Lung (tissue), 17 donors: ENCODE measurements at places on chromosomes 12 and 14.

GRCh38 chr14:21467616-21468015 lies 9.1 kb downstream of the RAB2B start:
- no peak for DNase-seq
- peaks cover 13% of the 10 kb centered on the region for H3K36me3 ChIP-seq
- no peak overlapping the region for H3K27ac ChIP-seq
- H3K4me1 ChIP-seq = no peaks in the 10 kb centered on the region
- no peaks in the 10 kb centered on the region for H3K27me3 ChIP-seq

- H3K27ac ChIP-seq = peak overlapping the region; percentile 97
- no peaks in the 10 kb centered on the region for H3K27me3 ChIP-seq
- peak overlapping the region; percentile 72 for H3K4me3 ChIP-seq
- no peaks in the 10 kb centered on the region for H3K36me3 ChIP-seq
- H3K4me1 ChIP-seq = peaks cover 8% of the 10 kb centered on the region
These were observed 1.3 kb downstream of the TEAD4 start for GRCh38 chr12:2960390-2960956.

GRCh38 chr14:37438444-37438843 lies 156.6 kb downstream of the FOXA1 start:
- H3K27me3 ChIP-seq = no peaks in the 10 kb centered on the region
- no peaks in the 10 kb centered on the region for H3K36me3 ChIP-seq
- DNase-seq = no peak
- H3K27ac ChIP-seq = no peak overlapping the region

DNA sequence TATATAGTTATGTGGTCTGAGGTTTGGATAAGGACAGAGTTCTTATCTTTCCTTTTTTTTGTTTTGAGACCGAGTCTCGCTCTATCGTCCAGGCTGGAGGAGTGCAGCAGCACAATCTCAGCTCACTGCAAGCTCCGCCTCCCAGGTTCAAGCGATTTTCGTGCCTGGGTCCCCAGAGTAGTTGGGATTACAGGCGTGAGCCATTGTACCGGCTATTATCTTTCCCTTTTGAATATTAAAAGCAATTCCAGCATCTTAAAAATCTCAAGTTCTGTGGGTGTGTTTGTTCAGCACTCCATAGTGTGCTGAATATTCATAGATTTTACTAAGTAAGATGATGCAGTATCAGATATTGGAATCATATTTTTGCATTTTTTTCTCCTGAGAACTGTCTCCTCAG lies 404.4 kb upstream of the RGS6 start:
- no peaks in the 10 kb centered on the region for H3K4me1 ChIP-seq
- no peak overlapping the region for H3K4me3 ChIP-seq
- DNase-seq = no peak
- H3K27me3 ChIP-seq = no peaks in the 10 kb centered on the region
- no peak overlapping the region for H3K27ac ChIP-seq
- H3K36me3 ChIP-seq = no peaks in the 10 kb centered on the region

- no peak for DNase-seq
- H3K36me3 ChIP-seq = no peaks in the 10 kb centered on the region
- H3K27ac ChIP-seq = no peak overlapping the region
- no peaks in the 10 kb centered on the region for H3K27me3 ChIP-seq
These were observed 560.0 kb downstream of the SNAPC1 start for GRCh38 chr14:62322216-62322615.

- no peaks in the 10 kb centered on the region for H3K36me3 ChIP-seq
- no peak overlapping the region for H3K27ac ChIP-seq
- peak; percentile 4 for DNase-seq
- H3K4me3 ChIP-seq = no peak overlapping the region
- no peaks in the 10 kb centered on the region for H3K27me3 ChIP-seq
These were observed 27.1 kb upstream of the TMTC2 start for GRCh38 chr12:82659343-82660207.

DNA sequence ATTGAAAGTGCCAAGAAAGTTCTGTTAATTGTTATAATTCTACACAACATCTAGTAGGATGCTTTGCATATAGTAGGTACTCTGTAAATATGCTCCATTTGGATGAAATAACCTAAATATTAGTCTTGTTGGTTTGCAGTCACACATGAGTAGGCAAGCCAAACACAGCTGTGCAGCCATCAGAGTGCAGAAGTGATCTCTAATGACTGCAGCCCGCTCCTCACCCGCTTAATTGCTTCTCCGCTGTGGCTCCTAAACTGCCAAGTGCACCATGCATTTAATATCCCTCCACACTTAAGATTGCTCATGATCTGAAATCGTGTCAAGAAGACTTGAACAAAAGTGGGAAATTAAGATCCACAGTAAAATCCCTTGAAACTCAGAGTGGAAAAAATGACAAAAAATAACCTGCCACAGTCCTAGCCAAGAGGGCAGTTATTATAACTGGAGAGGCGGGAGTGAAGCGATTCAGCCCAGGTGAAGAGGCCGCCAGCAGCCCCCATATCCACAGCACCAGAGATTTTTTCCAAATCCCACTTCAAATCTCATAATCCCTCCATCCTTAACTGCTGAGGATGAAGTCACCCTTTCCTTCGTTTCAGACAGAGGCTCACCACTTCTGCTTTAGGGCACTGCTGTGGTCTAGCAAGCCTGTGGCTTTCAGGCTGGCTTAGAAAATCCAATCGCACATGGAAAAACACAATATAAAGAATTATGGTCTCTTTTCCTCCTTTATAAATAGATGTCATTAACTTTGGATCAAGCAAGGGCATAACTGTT lies 69.5 kb downstream of the TMEM30B start:
- no peak overlapping the region for H3K4me3 ChIP-seq
- H3K27me3 ChIP-seq = no peaks in the 10 kb centered on the region
- no peaks in the 10 kb centered on the region for H3K4me1 ChIP-seq
- no peak for DNase-seq
- no peaks in the 10 kb centered on the region for H3K36me3 ChIP-seq
